ENCODE measurements at places on chromosomes 3 and 15. TPM values are rescaled to one million over a fixed set of nuclear protein-coding genes. Genes with fewer than 3 reads are reported as not detected.

PRTG gene
- total RNA-seq: 0.31 TPM

CCDC39 gene
- total RNA-seq: not detected

NME9 gene
- total RNA-seq: 3.6 TPM

SNUPN gene
- 44.6 TPM for total RNA-seq

CA12 gene
- 1.4 TPM for total RNA-seq

Measured in motor neuron (in vitro differentiated cells).